NCI-H345 (cell line): ENCODE measurements at places on chromosomes 11 and 22.
A peak's percentile ranks its signal among the peaks of the same experiment; 100 is the strongest.

GRCh38 chr11:15918674-15919073 lies 437.7 kb downstream of the SOX6 start:
- DNase-seq, result no peak

DNA sequence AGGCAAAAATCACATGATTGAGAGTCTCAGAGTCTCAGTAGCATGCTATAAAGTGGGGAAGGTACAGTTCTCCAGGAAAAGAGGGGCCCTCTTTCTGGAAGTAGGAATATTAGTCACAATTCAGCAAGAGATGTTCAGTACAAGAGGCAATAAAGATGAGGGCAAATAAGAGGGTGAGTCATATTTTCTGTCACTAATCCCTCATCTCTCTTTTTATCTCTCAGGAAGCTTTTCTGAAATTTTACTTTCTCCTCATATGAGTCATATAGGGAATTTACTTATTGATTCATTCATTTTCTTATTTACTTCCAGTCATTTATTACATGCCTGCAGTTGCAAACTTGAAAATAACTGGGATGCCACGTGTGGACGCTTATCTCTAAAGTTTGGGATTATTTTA lies 3.4 kb upstream of the NXPE1 start:
- DNase-seq, result no peak

DNA sequence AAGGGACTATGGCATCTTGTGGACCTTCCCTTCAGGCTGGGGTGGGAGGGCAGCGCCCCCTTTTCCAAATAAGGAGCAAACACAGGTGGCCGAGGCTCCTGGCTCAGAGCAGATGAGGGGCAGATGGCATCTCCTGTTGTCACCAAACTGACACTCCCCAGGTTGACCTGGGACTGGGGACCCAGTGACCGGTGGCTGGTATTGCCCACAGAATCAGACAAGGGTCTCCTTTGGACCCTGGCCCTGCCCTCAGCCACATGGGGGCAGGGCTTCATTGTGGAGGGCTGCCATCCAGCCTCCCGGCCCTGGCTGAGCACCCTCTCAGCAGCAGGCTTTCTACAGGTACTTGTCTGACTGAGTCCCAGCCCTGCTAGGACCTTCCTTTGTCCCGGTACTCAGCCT lies 842 bp upstream of the SIGIRR start:
- no peak for DNase-seq

GRCh38 chr11:47411884-47412746 lies 3.7 kb downstream of the SLC39A13 start:
- DNase-seq, result no peak

DNA sequence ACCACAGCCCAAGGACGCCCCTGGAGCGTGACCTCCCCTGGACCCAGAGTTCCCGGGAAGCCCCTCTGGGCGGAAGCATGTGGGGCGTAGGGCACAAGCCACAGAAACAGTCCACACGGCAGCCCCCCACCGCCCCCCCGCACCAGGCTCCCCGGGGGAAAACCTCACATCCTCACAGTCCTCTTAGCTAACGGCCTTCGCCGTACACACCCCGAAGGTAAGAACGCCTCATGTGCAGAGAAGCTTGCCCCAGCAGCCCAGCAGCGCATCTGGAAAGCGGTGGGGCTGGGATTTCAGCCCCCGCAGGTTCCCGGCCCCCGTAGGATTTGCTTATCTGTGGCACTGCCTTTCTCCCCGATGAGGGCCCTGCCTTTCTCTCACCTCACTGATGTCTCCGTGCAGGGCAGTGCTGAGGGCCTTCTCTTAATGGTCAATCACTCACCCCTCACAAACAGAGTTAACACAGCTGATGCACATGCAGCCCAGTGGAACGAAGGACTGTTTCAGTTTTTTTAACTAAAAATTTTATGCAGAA lies 309.2 kb downstream of the BRD1 start:
- no peak for DNase-seq

DNA sequence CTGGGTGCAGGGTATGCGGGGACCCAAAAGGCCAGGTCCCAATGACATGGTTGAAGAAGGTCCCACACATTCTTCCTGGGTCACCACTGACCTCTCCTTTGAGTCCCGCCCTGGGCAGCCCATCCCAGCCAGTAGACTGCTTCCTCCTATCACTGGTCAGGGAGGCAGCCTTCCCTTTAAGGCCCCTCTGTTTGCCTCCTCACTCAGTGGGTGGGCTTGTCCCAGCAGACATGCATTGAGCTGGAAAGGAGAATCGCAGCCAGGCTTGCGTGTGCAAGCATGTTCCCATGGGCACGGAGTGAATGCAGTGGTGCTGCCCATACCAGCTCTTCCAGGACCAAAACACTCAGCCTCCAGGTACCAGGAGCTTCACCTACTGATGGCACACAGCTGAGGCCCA lies 162.4 kb upstream of the SYT13 start:
- no peak for DNase-seq

GRCh38 chr11:17277024-17277584 lies 565 bp downstream of the NUCB2 start:
- peak; percentile 57 for DNase-seq

DNA sequence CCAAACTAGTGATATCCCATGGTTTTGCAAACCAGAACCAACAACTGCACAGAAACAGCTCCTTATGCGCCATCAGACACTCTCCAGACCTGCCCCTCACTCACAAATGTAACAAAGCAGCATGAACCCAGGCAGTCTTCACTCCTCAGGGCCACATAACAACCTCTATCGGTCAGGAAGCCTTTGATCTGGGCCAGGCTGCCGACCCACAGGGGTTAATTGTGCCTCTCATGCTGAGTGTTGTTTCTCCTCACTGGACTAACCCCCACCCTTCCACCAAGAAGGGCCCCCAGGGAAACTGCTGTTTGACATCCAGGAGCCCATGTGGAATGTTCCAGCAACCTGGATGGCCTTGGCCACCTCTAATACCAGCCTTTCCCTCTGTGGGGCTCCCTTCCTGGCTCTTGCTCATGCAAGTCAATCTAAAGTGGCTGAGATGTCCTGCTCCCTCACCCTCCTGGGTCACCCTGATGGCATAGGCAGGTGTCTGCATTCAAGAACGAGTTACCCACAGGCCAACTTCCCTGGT lies 7.9 kb upstream of the RGL4 start:
- DNase-seq, result no peak

GRCh38 chr11:19980388-19980787 lies 179.9 kb downstream of the DBX1 start:
- DNase-seq, result no peak

GRCh38 chr22:17513612-17514011 lies 49.7 kb upstream of the SLC25A18 start:
- DNase-seq, result no peak

GRCh38 chr11:6468712-6469495 lies 4.8 kb downstream of the TRIM3 start:
- peak; percentile 61 for DNase-seq

GRCh38 chr11:68974421-68975194 lies 6.2 kb downstream of the MRGPRD start:
- no peak for DNase-seq

DNA sequence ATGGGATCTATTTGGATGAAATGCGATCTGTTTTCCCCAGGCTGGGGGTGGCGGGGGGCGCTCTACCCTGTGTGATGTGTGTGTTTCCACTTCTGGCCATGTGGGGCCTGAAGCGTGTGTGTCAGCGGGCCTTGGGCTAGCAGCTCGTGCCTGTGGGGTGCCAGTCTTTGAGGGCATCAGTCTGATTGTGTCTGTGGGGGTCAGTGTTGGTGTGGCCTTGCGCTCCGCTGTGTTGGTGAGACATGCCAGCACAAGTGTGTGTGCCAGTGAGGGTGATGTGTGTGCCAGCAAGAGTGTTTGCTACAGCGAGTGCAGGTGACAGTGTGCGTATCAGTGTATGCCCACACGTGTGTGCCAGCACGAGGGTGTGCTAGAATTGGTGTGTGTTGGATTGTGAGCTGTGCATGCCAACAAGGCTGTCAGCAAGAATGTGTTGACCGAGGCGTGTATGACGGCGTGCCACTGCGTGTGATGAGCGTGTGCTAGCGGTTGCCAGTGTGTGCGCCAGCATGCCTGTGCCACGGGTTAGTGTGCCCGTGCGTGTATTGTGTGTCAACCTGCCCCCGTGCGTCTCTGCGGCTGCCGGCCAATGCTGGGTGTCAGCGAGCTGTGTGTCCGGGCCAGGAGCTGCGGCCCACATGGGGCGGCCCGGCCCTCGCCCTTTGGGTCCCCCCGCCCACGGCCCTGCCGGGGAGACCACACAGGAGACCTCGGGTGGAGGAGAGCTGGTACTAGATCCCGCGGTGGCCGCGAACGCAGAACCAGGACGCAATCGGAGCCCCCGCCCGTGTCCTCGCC lies 519 bp downstream of the ARRB1 start:
- DNase-seq, result no peak
